T-helper 1 cell (primary cell): ENCODE measurements at places on chromosomes 5 and 9.

DNA sequence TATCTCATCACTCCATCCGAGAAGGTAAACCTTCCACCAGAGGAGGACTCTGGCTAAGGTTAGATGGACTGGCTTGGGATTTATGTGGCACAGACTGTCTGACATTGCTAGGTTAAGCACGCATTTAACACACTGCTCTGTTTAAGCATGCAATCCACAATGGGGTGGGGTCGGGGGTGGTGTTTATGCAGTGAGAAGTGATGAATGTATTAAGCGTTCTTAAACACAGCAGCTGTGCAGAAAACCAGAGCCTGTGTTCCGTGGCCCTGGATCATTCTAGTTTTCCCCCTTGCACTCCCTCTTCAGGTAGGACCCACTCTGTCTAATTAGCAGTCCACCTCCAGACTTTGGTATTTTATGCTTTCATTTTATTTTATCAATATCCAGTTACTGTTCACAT, 46.4 kb downstream of the STXBP1 start:
- DNase-seq, result no peak

DNA sequence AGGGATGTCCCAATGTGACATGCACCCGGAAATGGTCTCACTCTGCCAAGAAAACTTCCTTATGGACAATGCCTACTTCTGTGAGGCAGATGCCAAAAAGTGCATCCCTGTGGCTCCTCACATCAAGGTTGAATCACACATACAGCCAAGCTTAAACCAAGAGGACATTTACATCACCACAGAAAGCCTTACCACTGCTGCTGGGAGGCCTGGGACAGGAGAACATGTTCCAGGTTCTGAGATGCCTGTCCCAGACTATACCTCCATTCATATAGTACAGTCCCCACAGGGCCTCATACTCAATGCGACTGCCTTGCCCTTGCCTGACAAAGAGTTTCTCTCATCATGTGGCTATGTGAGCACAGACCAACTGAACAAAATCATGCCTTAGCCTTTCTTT, 37.6 kb upstream of the CCDC152 start:
- DNase-seq, result no peak

DNA sequence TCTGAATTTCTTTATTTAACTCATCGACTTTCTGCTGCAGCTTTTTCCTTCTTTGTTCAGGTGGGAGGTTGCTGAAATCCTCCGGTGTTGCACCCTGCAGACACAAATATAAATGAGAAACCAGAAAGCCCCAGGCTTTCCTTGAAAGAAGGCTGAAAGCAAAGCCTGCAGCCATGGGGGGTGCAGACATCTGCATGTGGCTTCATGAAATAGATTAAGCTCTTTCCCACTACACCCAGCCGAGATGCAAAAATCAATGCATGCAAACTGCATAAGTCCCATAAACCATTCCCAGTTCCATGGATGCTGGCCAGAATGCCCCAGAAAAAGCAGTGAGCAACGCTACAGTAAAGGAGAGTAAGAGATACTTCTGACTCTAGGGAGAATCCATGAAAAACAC, 73.6 kb downstream of the USP20 start:
- no peak for DNase-seq

- no peak for DNase-seq
Measured at GRCh38 chr9:126508171-126508591, 105.5 kb upstream of the LMX1B start.

- DNase-seq, result no peak
Measured at GRCh38 chr5:30401479-30402058, 791.9 kb upstream of the CDH6 start.

GRCh38 chr5:120345947-120346346, 118.2 kb upstream of the PRR16 start:
- DNase-seq, result no peak

GRCh38 chr9:89360465-89360864, 42.2 kb downstream of the SECISBP2 start:
- DNase-seq, result no peak

DNA sequence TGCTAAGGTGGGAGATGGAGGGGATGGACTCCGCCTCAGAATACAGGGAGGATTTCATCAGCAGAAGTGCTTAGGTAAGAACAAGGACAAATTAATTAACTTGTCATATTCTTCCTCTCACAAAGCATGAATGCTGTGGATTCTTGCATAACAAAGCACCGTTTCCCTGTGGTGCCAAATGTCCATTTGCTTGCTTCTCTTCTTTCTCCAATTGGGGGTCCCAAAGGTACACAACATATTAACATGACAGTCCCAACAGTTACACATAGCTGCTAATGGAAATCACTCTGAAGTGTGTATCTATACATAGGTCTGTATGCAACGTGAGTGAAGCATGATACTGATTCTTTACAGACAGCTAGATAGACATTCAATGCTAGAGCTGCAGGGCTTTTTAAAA, 146.7 kb upstream of the EFNA5 start:
- no peak for DNase-seq

GRCh38 chr9:74770508-74771261, 117.0 kb downstream of the TRPM6 start:
- peak; percentile 13 for DNase-seq

GRCh38 chr5:133370036-133370831, 242.1 kb downstream of the FSTL4 start:
- DNase-seq, result no peak

DNA sequence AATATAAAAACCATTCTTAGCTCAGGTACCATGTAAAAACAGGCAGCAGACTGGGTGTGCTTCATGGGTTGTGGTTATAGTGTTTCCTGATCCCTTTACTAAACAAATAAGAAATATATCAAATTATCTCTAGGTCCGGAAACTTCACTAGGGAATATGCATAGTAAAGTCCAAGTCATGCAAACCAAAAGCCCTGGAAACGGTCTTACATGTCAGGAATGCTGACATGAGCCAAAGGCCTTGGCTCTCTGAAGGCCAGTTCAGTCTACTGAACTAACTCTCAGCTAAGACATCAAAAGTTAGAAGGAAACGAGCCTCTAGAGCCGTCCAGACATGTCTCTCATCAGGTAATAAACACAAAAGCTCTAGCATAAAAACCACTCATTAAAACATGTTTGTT, 778.9 kb upstream of the ZNF608 start:
- no peak for DNase-seq
